Forelimb muscle (tissue), 1 donor: ENCODE measurements at places on chromosomes 12 and 14. TPM values are rescaled to one million over a fixed set of nuclear protein-coding genes. Genes with fewer than 3 reads are reported as not detected.

- no peak for DNase-seq
Observed at GRCh38 chr12:33942172-33942571, 80.1 kb upstream of the ALG10 start.

GRCh38 chr12:93139028-93139665 lies 210.1 kb upstream of the EEA1 start:
- no peak for DNase-seq

DNA sequence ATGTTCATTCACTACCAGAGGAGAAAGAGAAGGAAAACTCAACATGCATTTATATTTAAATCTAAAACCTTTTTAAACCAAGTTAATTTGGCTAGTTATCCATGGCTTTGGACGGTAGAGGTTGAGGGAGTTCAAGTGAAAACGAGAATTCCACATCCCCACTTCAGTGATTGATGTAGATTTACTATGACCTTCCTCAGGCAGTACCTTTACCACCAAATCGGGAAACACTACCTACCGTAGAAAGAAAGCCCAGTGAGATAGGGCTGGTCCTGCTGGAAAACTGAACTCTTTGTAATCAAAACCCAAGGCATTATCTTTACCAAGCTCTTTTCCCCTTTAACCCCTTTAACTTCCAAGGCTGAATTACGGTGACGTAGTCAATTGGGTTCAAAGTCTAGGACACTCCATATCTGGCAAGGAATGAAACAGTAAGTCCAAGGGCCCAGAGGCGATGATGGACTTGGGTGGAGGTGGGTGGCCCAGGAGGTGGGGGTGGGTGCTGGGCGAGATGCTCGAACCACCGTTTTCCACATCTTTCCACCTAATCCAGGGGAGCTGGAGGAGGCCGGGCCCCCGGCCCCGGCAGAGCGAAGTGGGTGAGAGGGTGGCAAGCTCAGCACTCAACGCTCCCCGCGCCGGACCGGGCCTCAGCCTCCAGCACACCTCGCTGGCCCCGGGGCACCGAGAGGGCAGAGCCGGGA lies 618 bp downstream of the SEC23A start:
- no peak for DNase-seq

- DNase-seq = no peak
Observed at GRCh38 chr12:95830335-95831089, 28.2 kb upstream of the SNRPF start.

DNA sequence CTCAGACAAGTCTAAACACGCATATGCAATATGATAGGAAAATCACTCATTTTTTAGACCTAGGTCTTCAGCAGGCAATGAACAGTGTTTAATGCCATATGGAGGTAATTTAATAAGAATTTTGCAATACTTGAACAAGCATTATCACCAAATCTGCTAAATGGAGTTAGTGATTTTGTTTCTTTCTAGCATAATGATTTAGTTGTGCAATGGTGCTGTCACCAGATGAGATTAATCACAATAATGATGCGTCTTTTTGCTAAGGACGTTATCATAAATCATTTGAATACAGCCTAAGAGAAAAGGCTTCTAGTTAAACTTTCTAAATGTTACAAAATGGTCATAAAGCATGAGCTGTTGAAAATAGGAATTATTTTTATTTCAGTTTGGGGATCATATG lies 170.0 kb upstream of the SLC16A7 start:
- no peak for DNase-seq

- no peak for DNase-seq
Observed at GRCh38 chr12:118355843-118356242, 16.9 kb downstream of the TAOK3 start.

GRCh38 chr12:130351326-130351725 lies 13.6 kb downstream of the PIWIL1 start:
- no peak for DNase-seq

GRCh38 chr14:56099081-56099797 lies 19.0 kb upstream of the PELI2 start:
- no peak for DNase-seq

GRCh38 chr12:12447837-12448236 lies 91.0 kb downstream of the BORCS5 start:
- DNase-seq = no peak

- DNase-seq = no peak
Observed at GRCh38 chr14:64410084-64410774, 22.1 kb downstream of the MTHFD1 start.

DNA sequence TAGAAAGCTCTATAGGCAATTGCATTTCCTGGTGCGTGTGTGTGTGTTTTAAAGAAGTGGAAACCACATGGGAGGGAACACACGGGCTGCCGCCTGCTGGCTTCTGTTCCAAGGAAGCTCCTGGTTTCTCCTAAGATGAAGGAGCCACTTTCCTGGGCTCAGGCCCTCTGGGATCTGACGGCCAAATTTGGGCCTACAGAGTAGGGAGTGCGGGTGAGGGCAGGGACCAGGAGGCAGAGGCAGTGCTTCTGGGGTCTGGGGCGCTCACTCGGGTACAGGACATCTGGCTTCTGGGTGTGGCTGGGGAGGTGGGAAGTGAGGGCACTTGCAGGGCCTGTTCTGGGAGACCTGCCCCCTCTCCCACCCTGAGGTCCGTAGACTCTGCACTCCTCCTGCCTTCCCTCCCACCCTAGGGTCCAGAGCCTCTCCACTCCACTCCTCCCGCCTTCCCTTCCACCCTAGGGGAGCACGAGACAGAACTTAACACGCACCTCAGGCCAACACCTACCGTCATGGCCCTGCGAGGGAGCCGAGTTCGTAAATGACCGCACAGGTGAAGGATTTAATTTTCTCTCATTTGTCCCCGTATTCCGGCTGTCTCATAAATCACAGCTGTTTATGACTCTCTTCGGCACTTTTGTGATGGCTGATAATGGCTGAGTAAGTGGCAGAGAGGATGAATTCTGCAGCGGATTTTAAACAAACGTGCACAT lies 127.7 kb downstream of the KIF26A start:
- no peak for DNase-seq

DNA sequence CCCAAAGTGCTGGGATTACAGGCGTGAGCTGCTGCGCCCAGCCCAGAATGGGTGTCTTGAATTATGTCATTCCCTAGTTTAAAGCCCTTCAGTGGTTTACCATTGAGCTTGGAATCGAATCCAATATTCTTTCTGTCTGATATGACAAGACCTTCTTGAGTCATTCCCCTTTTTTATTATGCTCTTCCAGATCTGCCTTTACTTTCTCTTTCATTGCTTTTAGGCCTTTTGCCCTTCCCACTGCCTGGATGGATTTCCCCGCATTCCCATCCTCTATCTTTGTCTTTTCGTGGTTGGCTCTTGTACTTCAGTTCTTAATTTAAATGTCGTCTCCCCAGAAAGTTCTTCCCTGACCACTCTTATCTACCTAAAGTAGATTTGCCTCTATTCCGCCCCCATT lies 1.6 kb downstream of the TRAFD1 start:
- DNase-seq = no peak

DNA sequence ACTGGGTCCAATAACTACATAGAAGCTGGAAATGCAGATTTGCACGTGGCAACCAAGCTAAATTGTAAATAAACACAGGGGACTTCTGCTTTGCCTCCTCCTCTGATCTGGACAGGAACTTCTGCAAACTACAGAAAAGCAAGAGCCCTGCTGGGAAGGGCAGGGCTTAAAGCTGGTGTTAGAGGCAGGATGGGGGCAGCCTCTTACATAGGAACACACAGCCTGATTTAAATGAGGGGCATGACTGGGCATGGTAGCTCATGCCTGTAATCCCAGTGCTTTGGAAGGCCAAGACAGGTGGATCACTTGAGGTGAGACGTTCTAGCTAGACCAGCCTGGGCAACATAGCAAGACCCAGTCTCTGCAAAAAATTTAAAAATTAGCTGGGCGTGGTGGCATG lies 46.7 kb downstream of the ERH start:
- no peak for DNase-seq

DNA sequence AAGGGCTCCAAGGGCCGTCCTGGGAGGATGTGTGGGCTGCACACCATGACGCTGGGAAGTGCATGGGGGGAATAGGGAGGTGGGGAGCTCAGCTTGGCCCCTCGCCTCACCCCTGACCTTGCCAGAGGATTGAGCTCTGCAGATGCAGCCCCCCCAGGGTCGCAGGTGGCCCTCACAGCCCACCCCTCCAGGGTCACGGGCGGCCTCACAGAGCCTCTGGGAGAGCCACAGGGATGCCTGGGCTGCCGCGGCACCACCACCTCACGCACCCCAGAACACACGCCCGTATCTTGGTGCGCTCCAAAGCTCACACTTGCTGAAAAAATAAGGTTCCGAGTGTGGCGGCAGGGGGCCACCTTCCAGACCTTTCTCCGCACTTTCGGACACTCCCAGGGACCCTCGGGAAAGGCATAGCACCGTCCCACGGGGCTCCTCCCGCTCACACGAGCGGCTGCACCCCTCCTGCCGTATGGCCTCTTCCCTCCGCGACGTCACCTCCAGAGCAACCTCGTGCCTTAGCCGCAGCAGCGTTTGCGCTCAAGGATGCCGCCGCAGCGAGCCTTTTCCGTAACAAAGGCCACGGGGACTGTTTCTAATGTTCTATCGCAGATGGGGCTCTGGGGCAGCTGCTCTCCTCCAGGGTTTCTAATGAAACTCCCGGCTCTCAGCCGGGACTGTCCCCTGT lies 9.9 kb upstream of the FBRSL1 start:
- no peak for DNase-seq

DNA sequence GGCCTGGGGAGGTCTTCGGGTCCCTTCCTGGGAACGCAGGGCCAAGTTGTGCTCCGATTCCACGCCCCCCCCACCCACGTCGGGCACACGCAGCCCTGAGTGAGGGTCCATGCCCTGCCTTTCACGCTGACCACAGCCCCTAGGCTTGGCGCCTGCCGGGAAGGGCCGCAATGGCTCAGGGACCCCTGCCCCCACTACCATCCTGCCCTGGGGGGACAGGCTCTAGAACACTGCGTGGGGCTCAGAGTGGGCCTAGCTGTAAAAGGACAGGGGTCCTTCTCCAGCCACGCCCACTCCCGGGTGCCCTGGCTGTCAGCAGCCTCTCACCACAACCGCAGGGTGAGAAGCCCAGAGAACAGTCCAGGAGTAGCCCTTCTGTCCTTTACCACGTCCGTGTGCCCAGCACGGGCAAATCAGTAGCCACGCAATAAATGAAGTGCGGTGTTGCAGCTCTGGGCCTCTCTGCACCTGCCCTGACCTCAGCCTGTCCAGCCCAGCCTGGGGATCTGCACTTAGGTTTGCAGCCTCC lies 9.4 kb upstream of the GPR68 start:
- no peak for DNase-seq

GRCh38 chr12:76033081-76034011 lies 1.8 kb upstream of the PHLDA1 start:
- DNase-seq = no peak

DNA sequence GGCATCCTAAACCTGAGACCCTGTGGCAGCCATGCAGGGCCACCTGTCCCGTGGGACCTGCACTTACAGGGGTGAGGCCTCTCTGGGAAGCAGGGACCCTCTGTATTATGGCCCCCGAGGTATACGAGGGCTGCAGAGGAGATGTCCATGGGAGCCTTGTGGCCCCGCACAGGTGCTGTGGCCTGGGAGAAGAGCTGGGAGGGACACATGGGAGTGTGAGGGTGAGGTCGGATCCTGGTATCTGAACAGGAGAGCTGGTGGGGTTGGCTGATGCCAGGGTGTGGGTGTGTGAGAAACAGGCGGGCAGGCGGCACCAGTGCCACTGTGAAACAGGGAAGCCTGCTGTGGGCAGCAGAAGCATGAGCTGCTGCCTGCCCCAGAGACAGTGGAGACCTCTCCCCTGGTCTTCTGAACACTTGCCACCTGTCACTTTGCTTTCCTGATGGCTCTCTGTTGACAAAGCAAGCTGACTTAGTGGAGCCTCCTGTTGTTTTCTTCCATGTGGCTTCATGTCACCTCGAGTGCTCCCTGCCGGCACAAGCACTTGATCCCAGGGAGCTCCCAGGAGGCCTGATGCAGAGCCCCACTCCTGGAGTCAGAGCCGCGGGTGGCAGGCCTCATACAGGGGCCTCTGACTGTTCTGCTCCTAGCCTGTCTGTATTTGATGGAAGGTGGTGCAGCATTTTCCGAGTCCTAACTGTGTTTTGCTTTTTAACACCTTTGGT lies 19.8 kb upstream of the AMN start:
- no peak for DNase-seq

DNA sequence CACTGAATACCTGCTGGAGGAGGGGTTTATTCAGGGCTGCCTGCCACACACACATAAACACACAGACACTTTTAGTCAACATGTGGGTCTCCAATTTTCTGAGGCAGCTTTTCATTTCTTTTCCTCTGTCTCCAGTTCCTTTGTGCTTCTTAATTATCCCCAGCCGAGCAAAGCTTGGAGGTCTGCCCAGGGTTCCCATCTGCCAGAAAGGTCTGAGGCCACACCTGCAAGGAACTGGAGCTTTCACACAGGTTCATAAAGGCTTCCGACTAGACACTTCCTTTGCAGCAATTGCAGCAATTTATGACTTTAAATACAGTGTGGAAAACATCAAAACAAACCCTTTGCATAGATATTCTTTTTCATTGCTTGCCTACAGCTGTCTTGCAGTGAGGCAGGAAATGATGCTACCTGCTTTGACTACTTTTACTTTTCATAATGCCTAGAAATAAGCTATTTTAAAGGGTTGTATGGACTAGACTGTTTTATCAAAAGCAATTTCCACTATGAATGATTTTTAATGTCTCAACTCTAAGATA lies 1318.9 kb downstream of the AACS start:
- DNase-seq = no peak

DNA sequence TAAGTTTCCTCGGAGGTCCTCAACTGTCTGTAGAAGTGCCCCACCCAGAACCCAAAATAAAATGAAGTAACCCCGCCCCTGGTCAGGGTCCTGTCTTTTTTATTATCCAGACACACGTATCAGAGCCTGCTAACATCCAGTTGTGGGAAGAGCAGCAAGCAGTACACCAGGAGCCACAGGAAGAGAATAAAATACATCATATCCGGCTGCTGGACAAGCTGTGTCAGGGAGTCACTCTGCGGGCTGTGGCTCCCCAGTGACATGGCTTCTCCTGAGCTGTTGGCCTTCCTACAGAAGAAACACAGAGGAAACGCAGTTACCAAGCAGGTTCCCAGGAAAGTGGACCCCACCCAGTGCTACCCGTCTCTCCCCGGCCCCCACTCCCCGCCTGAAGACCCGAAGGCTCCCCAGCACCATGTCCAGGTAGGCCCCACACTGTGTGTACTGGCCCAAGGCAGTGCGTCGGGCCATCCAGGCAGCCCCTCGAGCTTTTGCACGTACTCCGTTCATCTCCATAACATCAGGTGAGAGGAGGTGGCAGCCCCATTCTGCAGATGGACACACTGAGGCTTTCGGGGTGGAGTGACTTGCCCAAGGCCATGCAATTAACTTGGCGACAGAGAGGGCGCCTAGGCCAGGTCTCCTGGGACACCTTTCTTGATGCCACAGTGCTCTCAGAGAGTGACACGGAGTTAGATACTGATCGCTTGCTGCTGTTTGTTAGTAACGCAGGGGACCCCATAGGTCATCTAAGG lies 34.3 kb upstream of the DICER1 start:
- no peak for DNase-seq

GRCh38 chr14:75059642-75060041 lies 4.2 kb downstream of the ACYP1 start:
- DNase-seq = no peak

Gene SMIM41
- 0.18 TPM for polyA plus RNA-seq

Gene CLEC4D
- 0.23 TPM for polyA plus RNA-seq

Gene RND1
- polyA plus RNA-seq = 0.38 TPM

Gene NTF3
- polyA plus RNA-seq = 2.8 TPM

Gene DNAJC22
- polyA plus RNA-seq = 0.09 TPM

Gene PROX2
- polyA plus RNA-seq = 0.85 TPM

Gene PRH1
- polyA plus RNA-seq = 7.3 TPM
